ENCODE measurements at places on chromosomes 7 and 10. TPM values are rescaled to one million over a fixed set of nuclear protein-coding genes. Genes with fewer than 3 reads are reported as not detected.

- H3K27me3 ChIP-seq: no peaks in the 10 kb centered on the region
- H3K36me3 ChIP-seq: no peaks in the 10 kb centered on the region
- H3K4me1 ChIP-seq: no peaks in the 10 kb centered on the region
- H3K27ac ChIP-seq: no peak overlapping the region
- DNase-seq: no peak
- no peak overlapping the region for H3K4me3 ChIP-seq
Measured at GRCh38 chr10:93850031-93851015, 43.5 kb upstream of the SLC35G1 start.

Gene HOXA13
- total RNA-seq: not detected

DNA sequence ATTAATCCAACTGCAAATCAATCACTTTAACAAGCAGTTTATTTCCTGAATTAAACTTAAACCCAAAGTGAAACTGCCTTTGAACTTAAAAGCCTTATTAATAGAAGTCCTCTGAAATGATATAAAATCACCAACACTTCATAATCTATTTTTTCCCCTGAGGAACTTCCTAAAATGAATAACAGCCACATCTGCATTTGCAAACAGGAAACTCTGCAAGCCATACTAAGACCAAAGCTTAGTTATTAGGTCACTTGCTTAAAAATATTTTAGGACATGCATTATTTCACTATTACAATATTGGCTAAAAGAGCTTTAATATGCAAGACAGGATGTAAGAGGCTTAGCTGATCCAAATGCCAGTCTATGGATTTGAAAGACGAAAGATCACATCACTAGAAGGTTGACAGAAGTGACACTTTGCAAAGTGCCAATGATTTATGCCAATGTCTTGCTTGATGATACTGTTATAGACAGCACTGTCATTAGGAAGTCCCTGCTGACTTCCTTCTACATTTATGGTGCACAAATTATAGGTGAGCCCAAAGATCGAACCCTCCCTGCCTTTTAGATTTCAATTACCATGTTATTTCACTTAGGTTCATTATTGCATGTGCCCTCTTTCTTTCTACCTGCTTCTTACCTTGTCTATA, 99.9 kb upstream of the SKAP2 start:
- H3K4me1 ChIP-seq: no peaks in the 10 kb centered on the region
- no peak overlapping the region for H3K27ac ChIP-seq
- no peak overlapping the region for H3K4me3 ChIP-seq
- H3K36me3 ChIP-seq: no peaks in the 10 kb centered on the region

- no peaks in the 10 kb centered on the region for H3K4me1 ChIP-seq
- H3K27ac ChIP-seq: no peak overlapping the region
- no peak overlapping the region for H3K4me3 ChIP-seq
- no peak for DNase-seq
Measured at GRCh38 chr10:122530177-122530576, 30.4 kb upstream of the DMBT1 start.

- no peak for DNase-seq
- H3K36me3 ChIP-seq: no peaks in the 10 kb centered on the region
- no peaks in the 10 kb centered on the region for H3K4me1 ChIP-seq
- H3K27me3 ChIP-seq: no peaks in the 10 kb centered on the region
- H3K27ac ChIP-seq: no peak overlapping the region
Measured at GRCh38 chr7:89563597-89563996, 590.7 kb upstream of the STEAP1 start.

GRCh38 chr7:148135116-148135515, 455.4 kb upstream of the C7orf33 start:
- no peak for DNase-seq
- H3K27me3 ChIP-seq: peaks cover 1% of the 10 kb centered on the region
- H3K36me3 ChIP-seq: no peaks in the 10 kb centered on the region
- H3K4me1 ChIP-seq: no peaks in the 10 kb centered on the region
- no peak overlapping the region for H3K4me3 ChIP-seq

DNA sequence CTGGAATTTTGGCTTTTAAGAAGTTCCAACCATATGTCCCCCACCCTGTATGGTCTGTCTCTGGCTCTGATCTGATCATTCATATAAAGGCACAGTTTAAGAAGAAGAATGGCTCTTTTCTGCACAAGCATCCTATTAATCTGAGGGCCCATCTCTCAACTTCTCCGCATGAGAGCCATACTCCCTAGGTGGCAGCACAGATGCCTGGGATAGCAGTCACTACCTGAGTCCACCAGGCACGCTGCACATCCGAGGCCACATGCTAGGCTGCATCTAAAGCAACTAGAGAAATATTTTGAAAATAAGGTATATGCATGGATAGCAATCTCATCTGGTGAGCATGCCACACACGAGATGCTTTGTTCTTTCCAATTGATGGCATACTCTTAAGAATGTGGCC, 565.5 kb downstream of the PARD3 start:
- no peaks in the 10 kb centered on the region for H3K27me3 ChIP-seq
- H3K36me3 ChIP-seq: no peaks in the 10 kb centered on the region
- DNase-seq: no peak
- no peak overlapping the region for H3K27ac ChIP-seq

GRCh38 chr10:10910634-10911033, 107.0 kb upstream of the CELF2 start:
- H3K4me1 ChIP-seq: no peaks in the 10 kb centered on the region
- H3K36me3 ChIP-seq: no peaks in the 10 kb centered on the region
- peaks cover 9% of the 10 kb centered on the region for H3K27me3 ChIP-seq

Gene ANXA8L1
- total RNA-seq: not detected

- no peak for DNase-seq
- peaks cover 3% of the 10 kb centered on the region for H3K27me3 ChIP-seq
- H3K36me3 ChIP-seq: peaks cover 2% of the 10 kb centered on the region
- peaks cover 56% of the 10 kb centered on the region for H3K4me1 ChIP-seq
Measured at GRCh38 chr10:70354100-70354499, 28.3 kb downstream of the LRRC20 start.

GRCh38 chr7:156509216-156509615, 131.4 kb upstream of the RNF32 start:
- no peak overlapping the region for H3K27ac ChIP-seq
- no peaks in the 10 kb centered on the region for H3K4me1 ChIP-seq
- H3K27me3 ChIP-seq: peaks cover 12% of the 10 kb centered on the region
- no peak overlapping the region for H3K4me3 ChIP-seq
- no peak for DNase-seq
- H3K36me3 ChIP-seq: no peaks in the 10 kb centered on the region

DNA sequence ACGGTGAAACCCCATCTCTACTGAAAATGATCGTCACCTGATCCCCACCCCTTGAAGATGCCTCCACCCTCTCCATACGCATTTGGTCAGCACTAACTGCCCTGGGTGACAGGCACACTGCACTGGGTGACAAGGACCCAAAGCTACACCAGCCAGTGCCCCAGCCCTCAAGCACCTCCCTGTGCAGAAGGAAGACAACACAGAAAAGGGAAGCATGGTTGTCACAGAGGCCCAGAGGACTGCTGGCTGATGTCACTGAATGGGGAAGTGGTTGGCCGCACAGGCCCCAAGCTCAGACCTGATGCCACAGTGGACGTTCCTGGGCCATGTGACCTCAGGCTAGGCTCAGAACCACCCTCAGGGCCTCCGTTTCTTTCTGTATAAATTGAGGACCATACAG, 4.2 kb upstream of the PILRA start:
- H3K4me1 ChIP-seq: peaks cover 44% of the 10 kb centered on the region
- DNase-seq: no peak
- no peak overlapping the region for H3K4me3 ChIP-seq
- peak overlapping the region; percentile 40 for H3K27ac ChIP-seq
- no peaks in the 10 kb centered on the region for H3K27me3 ChIP-seq
- H3K36me3 ChIP-seq: peaks cover 20% of the 10 kb centered on the region

Gene FANK1
- total RNA-seq: not detected

DNA sequence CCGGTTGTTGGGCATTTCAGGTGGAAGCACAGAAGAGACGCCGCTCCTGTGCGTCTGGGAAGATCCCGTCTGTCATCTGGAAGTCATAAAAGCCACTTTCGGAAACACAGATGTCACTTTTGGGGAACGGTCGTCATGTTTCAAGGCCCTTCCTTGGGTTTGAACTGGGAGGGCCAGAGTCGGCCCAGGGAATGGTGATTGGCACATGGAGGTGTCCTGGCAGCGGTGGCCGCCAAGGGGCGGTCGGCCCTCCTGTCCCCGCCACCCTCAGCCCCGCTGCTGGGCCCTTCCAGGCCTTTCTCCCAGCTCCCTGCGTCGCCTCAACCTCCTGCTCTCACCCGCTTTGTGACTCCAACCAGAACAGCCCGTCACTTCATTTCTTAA, 115.2 kb upstream of the SFMBT2 start:
- no peaks in the 10 kb centered on the region for H3K36me3 ChIP-seq
- DNase-seq: no peak
- H3K27me3 ChIP-seq: peaks cover 15% of the 10 kb centered on the region
- peaks cover 15% of the 10 kb centered on the region for H3K4me1 ChIP-seq
- H3K4me3 ChIP-seq: no peak overlapping the region

Gene PDZD7
- total RNA-seq: 0.47 TPM
